ENCODE measurements at places on chromosomes 12 and 14.

DNA sequence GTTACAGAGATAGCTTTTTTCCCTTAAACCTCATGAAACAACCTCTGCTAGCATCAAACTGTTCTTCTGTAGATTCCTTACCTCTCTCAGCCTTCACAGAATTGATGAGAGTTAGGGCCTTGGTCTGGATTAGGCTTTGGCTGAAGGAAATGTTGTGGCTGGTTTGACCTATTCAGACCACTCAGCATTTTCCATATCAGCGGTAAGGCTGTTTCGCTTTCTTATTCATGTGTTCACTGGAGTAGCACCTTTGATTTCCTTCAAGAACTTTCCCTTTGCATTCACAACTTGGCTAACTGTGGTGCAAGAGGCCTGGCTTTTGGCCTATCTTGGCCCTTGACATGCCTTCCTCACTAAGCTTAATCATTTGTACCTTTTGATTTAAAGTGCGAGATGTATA, 50.7 kb upstream of the NRXN3 start:
- no peaks in the 10 kb centered on the region for H3K27me3 ChIP-seq
- no peak overlapping the region for H3K27ac ChIP-seq
- no peak for DNase-seq
- no peaks in the 10 kb centered on the region for H3K36me3 ChIP-seq
- H3K4me3 ChIP-seq: no peak overlapping the region

DNA sequence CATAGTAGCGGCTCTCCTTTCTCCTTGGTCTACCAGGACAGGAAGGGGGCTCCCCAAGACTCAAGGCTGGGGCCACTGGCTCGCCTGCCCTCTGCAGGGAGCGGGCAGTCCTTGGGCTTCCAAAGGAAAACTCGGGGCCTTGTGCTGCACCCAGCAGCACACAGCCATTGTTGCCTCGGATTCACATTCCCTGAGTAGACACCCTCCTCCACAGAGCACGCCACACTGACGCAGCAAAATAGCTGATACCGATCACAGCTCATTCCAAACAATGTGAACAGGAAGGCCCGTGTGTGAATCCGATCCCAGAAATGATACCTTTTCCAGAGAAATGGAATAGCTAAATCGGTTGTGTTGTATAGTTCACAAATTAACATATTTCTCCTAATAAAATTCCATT, 65.1 kb upstream of the DYNC1H1 start:
- no peak overlapping the region for H3K4me3 ChIP-seq
- H3K27me3 ChIP-seq: no peaks in the 10 kb centered on the region
- no peak overlapping the region for H3K27ac ChIP-seq
- DNase-seq: no peak
- peaks cover 43% of the 10 kb centered on the region for H3K36me3 ChIP-seq

DNA sequence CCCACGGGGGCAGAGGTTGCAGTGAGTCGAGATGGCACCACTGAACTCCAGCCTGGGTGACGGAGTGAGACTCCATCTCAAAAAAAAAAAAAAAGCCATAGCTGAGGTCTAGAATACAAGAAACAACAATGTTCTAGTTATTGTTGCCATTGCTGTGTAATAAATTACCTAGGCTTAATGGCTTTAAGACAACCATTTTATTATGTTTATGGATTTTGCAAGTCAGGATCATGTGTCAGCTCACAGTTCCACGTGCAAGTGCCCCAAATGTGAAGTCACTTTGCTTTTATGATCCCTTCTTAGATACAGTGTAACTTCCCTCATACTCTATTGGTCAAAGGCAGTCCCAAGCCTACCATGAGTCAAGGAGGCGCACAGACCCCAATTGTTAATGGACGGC, 49.5 kb upstream of the RIC8B start:
- H3K4me1 ChIP-seq: peaks cover 6% of the 10 kb centered on the region
- no peaks in the 10 kb centered on the region for H3K27me3 ChIP-seq
- H3K4me3 ChIP-seq: no peak overlapping the region
- no peaks in the 10 kb centered on the region for H3K36me3 ChIP-seq

DNA sequence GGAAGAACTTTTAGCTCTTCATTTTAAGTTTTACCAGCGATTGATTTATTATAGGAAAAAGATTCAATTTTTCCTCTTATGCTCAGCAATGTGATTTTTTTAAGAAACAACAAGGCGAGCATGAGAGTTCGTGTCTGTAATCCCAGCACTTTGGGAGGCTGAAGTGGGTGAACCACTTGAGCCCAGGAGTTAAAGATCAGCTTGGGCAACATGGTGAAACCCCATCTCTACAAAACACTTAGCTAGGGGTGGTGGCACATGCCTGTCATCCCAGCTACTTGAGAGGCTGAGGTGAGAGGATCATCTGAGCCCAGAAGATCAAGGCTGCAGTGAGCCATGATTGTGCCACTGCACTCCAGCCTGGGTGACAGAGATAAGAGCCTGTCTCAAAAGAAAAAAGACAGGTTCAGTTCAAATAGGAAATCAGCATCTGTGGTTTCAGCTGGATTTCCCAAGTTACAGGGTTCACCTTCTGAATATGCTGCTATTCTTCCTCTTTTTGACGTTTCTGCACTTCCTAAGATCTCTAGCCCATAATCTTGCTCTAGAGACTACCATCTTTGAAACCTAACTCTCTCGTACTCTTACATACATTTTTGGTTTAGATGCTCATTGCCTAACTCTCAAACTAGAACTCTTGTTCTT, 274.7 kb downstream of the SEC23A start:
- no peaks in the 10 kb centered on the region for H3K4me1 ChIP-seq
- H3K27ac ChIP-seq: no peak overlapping the region
- H3K27me3 ChIP-seq: no peaks in the 10 kb centered on the region
- no peak for DNase-seq
- H3K36me3 ChIP-seq: no peaks in the 10 kb centered on the region

GRCh38 chr14:99122521-99123125, 149.4 kb downstream of the BCL11B start:
- no peak overlapping the region for H3K4me3 ChIP-seq
- H3K36me3 ChIP-seq: no peaks in the 10 kb centered on the region
- no peak for DNase-seq
- H3K4me1 ChIP-seq: no peaks in the 10 kb centered on the region
- H3K27me3 ChIP-seq: no peaks in the 10 kb centered on the region

GRCh38 chr12:26845057-26845666, 12.2 kb upstream of the ITPR2 start:
- H3K27ac ChIP-seq: no peak overlapping the region
- no peaks in the 10 kb centered on the region for H3K27me3 ChIP-seq
- no peaks in the 10 kb centered on the region for H3K4me1 ChIP-seq
- DNase-seq: no peak
- H3K36me3 ChIP-seq: no peaks in the 10 kb centered on the region

DNA sequence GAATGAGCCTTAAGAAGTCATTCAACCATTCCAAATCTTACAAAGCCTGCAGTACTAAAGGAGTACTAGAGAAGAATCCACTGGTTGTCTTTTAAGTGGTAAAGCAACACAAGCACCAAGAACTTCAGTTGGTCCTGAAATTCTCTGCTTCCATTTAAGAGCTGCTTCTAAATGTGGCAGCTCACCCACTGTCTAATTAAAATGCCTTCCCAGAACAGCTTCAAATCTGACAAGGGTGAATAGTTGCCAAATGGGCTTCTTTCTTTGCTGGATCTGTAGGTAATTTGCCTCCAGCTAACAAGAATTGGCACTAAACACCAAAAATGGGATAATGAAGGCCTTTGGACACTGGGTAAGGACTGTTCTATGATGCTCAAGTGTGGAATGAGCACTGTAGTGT, 72.2 kb upstream of the NAP1L1 start:
- no peaks in the 10 kb centered on the region for H3K27me3 ChIP-seq
- no peaks in the 10 kb centered on the region for H3K36me3 ChIP-seq
- DNase-seq: no peak
- no peak overlapping the region for H3K27ac ChIP-seq
- no peaks in the 10 kb centered on the region for H3K4me1 ChIP-seq

DNA sequence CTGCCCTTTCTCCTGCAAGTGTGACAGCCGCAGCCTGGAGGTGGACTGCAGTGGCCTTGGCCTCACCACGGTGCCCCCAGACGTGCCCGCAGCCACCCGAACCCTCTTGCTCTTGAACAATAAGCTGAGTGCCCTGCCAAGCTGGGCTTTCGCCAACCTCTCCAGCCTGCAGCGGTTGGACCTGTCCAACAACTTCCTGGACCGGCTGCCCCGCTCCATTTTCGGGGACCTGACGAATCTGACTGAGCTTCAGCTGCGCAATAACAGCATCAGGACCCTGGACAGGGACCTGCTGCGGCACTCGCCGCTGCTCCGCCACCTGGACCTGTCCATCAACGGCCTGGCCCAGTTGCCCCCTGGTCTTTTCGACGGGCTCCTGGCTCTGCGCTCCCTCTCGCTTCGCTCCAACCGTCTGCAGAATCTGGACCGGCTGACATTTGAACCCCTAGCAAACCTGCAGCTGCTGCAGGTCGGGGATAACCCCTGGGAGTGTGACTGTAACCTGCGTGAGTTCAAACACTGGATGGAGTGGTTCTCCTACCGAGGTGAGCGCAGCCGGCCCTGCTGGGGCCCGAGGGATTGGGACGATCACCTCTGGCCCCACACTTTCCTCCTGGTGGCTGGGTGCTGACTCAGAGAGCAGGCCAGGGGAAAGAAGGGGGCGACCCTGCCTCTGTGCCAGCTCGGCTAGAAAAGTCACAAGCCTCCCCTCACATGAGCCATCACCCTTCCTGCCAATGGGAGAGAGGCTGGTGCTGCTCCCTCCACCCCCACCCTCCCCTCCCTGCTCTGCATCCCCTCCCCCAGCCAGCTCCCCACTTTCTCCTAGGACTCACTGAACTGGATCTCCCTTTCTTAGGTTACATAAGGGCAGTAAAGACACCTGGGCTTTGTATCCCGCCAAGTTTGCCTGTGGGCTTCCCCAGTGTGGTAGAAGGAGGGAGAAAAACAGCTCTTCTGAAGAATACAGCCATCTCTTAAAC, 10.9 kb downstream of the LRTM2 start:
- H3K4me1 ChIP-seq: no peaks in the 10 kb centered on the region
- H3K27ac ChIP-seq: no peak overlapping the region
- no peaks in the 10 kb centered on the region for H3K27me3 ChIP-seq
- H3K4me3 ChIP-seq: peak overlapping the region; percentile 9
- peak; percentile 89 for DNase-seq

GRCh38 chr12:6608592-6609281, 1.6 kb upstream of the CHD4 start:
- H3K36me3 ChIP-seq: peaks cover 3% of the 10 kb centered on the region
- peaks cover 22% of the 10 kb centered on the region for H3K4me1 ChIP-seq
- DNase-seq: no peak
- no peak overlapping the region for H3K4me3 ChIP-seq
- no peaks in the 10 kb centered on the region for H3K27me3 ChIP-seq
- H3K27ac ChIP-seq: no peak overlapping the region
